Kidney (tissue), 22 donors: ENCODE measurements at places on chromosomes 1 and 21.

- H3K27ac ChIP-seq, result peak overlapping the region; percentile 54
- peaks cover 15% of the 10 kb centered on the region for H3K4me1 ChIP-seq
- H3K27me3 ChIP-seq, result no peaks in the 10 kb centered on the region
- H3K36me3 ChIP-seq, result no peaks in the 10 kb centered on the region
Observed at GRCh38 chr1:158022554-158023312, 29.3 kb downstream of the KIRREL1 start.

GRCh38 chr1:26787381-26787705 is 407 bp upstream of the PIGV start:
- H3K36me3 ChIP-seq, result no peaks in the 10 kb centered on the region
- peaks cover 46% of the 10 kb centered on the region for H3K4me1 ChIP-seq
- no peaks in the 10 kb centered on the region for H3K27me3 ChIP-seq

GRCh38 chr1:33343539-33343938 is 22.6 kb upstream of the A3GALT2 start:
- H3K36me3 ChIP-seq, result no peaks in the 10 kb centered on the region
- no peaks in the 10 kb centered on the region for H3K27me3 ChIP-seq
- H3K27ac ChIP-seq, result peak overlapping the region; percentile 49
- DNase-seq, result no peak
- peak overlapping the region; percentile 9 for H3K4me3 ChIP-seq

DNA sequence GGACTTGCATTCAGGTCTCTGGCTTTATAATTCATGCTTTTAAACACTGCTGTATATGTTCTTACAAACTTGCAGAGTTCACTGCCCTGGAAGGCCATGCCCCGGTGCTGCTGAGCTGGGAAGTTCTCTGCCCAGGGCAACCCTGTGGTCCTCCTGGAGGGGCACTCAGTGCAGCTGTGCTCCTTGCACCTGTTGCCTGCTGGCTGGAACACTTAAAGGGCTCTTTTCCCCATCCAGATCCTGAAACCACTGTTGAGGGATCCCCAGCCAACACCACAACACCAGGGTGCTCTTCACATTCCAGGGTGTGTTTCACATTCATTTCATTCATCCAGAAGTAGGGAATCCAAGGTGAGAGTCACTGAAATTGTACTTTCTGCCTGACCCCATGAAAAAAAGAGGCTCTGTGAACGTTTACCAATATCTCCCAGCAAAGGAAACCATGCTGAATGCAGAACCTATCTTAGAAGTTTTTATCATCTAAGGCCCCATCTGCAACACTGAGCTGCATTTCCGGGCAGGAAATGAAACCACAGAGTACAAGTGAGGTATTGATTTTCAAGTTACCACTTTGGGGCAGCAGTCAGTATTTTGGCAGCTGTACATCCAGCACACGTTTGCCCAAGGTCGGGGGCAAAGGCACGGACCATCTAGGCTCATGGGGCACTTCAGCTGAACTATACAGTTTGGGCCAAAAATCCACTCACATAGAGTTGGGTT is 16.4 kb upstream of the KIAA0040 start:
- H3K27me3 ChIP-seq, result no peaks in the 10 kb centered on the region
- no peak overlapping the region for H3K4me3 ChIP-seq
- no peak for DNase-seq

- H3K36me3 ChIP-seq, result peaks cover 10% of the 10 kb centered on the region
- H3K27ac ChIP-seq, result no peak overlapping the region
- no peak overlapping the region for H3K4me3 ChIP-seq
- H3K27me3 ChIP-seq, result no peaks in the 10 kb centered on the region
- no peak for DNase-seq
- H3K4me1 ChIP-seq, result no peaks in the 10 kb centered on the region
Observed at GRCh38 chr1:23385119-23385621, 15.5 kb upstream of the ZNF436 start.

GRCh38 chr1:85371021-85371420 is 93.9 kb downstream of the DDAH1 start:
- no peaks in the 10 kb centered on the region for H3K36me3 ChIP-seq
- peaks cover 32% of the 10 kb centered on the region for H3K4me1 ChIP-seq
- no peaks in the 10 kb centered on the region for H3K27me3 ChIP-seq
- DNase-seq, result no peak
- no peak overlapping the region for H3K4me3 ChIP-seq
- no peak overlapping the region for H3K27ac ChIP-seq

GRCh38 chr1:13737398-13737797 is 37.4 kb downstream of the PRDM2 start:
- no peaks in the 10 kb centered on the region for H3K36me3 ChIP-seq
- H3K4me1 ChIP-seq, result no peaks in the 10 kb centered on the region
- peak; percentile 49 for DNase-seq
- no peak overlapping the region for H3K27ac ChIP-seq
- H3K4me3 ChIP-seq, result no peak overlapping the region

DNA sequence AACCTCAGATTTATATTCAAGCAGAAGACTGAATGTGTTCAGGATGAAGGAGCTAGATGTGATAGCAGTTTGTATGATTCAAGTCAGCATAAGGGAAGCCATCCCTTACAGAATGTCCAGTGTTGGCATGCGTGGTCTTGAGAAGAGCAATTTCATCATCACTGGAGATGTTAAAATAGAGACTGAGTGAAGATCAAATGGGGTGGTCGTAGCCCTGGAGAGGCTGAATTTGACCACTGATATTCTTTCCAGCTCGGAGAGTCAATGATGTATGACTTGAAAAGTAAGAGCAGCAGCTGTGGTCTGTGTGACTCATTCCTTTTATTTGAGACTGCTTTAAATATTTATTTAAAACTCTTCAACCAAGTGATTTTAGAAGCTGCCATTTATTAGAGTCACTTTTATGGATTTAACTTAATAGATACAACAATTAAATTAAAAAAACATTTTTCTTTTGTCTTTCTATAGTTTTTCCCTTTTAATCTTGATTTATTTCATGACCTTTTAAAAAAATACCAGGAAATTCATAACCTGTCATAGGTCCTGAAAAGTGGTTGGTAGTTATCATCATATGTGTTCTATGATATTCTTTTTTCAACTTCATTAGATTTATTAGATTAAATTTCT is 15.5 kb downstream of the FMN2 start:
- H3K4me3 ChIP-seq, result no peak overlapping the region
- DNase-seq, result no peak
- H3K36me3 ChIP-seq, result no peaks in the 10 kb centered on the region
- H3K27me3 ChIP-seq, result no peaks in the 10 kb centered on the region
- H3K4me1 ChIP-seq, result no peaks in the 10 kb centered on the region

GRCh38 chr1:184359909-184360308 is 26.9 kb upstream of the C1orf21 start:
- no peak overlapping the region for H3K4me3 ChIP-seq
- H3K36me3 ChIP-seq, result no peaks in the 10 kb centered on the region
- no peaks in the 10 kb centered on the region for H3K4me1 ChIP-seq
- H3K27ac ChIP-seq, result no peak overlapping the region
- no peaks in the 10 kb centered on the region for H3K27me3 ChIP-seq

DNA sequence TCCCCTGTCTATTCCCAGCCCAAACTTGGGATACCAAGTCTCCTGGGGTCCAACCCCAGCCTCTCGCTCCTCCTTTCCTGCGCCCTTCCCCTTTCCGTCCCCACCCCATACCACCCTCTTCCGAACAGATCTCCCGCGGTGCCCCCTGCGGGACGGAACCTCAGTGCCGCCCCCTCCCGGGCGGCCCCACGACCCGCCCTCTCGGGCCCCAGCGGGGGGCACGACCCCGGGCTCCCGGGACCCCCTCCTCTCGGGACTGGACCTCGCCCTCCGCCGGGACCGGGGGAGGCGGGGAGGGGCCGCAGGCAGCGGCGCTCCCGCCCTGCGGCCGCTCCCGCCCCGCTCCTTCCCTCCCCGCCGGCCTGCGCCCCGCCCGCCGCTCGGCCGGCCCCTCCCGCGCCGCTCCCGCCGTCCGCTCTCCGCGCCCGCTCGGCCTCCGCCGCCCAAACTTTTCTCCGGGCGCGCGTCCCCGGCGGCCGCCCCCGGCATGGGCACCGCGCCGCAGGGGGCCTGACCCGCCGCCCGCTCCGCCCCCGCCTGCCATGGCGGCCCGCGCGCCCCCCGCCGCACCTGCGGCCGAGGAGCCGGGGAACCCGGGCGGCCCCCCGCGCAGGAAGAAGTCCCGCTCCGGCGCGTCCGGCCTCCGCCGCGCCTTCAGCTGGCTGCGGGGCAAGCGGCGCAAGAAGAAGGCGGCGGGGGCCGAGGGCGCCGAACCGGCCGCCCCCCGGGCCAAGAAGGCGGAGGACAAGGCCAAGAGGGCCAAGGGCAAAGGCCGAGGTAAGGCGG is 39.0 kb upstream of the SYNC start:
- H3K4me3 ChIP-seq, result peak overlapping the region; percentile 82
- DNase-seq, result peak; percentile 33
- peak overlapping the region; percentile 96 for H3K27ac ChIP-seq
- no peaks in the 10 kb centered on the region for H3K27me3 ChIP-seq

- H3K27ac ChIP-seq, result no peak overlapping the region
- no peaks in the 10 kb centered on the region for H3K27me3 ChIP-seq
- no peaks in the 10 kb centered on the region for H3K4me1 ChIP-seq
- no peak for DNase-seq
- no peak overlapping the region for H3K4me3 ChIP-seq
Observed at GRCh38 chr1:82560566-82560965, 759.8 kb downstream of the ADGRL2 start.
